ENCODE measurements at places on chromosomes 3 and 15. TPM values are rescaled to one million over a fixed set of nuclear protein-coding genes. Genes with fewer than 3 reads are reported as not detected.

GRCh38 chr15:70541511-70541910 is 221.8 kb downstream of the UACA start:
- no peaks in the 10 kb centered on the region for H3K4me1 ChIP-seq
- H3K27me3 ChIP-seq, result peaks cover 65% of the 10 kb centered on the region
- H3K27ac ChIP-seq, result no peak overlapping the region
- no peak for DNase-seq

- H3K27ac ChIP-seq, result no peak overlapping the region
- DNase-seq, result peak; percentile 77
- H3K4me1 ChIP-seq, result 0 out of 2 replicates have a peak, but pooled peaks cover 1% of the 10 kb centered on the region
- H3K4me3 ChIP-seq, result no peak overlapping the region
- H3K36me3 ChIP-seq, result no peaks in the 10 kb centered on the region
Measured at GRCh38 chr3:160006282-160007163, 17.9 kb downstream of the IL12A start.

- no peaks in the 10 kb centered on the region for H3K36me3 ChIP-seq
- H3K4me1 ChIP-seq, result no peaks in the 10 kb centered on the region
- no peak overlapping the region for H3K4me3 ChIP-seq
- no peak for DNase-seq
- no peaks in the 10 kb centered on the region for H3K27me3 ChIP-seq
Measured at GRCh38 chr3:157871838-157872460, 234.3 kb downstream of the SHOX2 start.

DNA sequence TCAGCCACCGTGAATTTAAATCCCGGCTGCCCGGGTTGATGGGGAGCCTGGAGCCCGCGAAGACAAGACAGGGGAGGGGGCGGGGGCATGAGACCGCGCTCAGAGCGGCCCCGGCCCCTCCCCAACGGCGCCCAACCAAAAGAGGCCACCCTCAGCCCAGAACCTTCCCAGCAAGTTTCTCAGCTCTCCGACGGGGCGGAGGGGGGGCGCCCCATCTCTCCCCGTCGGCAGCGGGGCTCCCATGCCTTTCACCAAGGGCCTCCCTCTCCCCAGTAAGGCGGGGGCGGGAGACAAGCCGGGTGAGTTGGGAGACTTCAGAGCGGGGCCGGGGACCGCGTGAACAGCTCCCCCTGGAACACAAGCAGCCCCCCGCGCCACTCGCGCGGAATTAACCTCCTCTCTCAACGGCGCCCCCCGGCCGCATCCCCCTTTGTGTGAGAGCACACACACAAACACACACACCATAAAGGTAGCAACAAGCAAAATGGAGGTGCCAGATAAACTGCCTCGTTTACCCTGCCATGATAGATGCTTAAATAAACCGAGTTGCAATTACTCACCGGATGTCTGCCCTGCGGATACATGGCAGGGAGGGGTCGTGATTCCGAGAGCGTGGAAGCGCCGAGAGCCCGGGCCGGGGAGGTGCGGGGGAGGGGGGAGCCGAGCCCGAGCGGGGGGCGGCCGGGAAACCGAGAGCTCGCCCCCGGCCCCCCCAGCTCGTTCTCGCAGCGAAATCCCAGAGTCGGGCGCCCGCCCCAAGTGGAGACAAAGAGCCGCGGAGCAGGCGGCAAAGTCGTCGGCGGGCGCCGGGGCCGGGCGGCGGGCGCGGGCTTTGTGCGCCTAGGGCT is 1.3 kb downstream of the TLE3 start:
- peak overlapping the region; percentile 73 for H3K27ac ChIP-seq
- peaks cover 9% of the 10 kb centered on the region for H3K36me3 ChIP-seq
- peak; percentile 56 for DNase-seq
- H3K27me3 ChIP-seq, result no peaks in the 10 kb centered on the region

Gene TIGIT
- not detected for polyA plus RNA-seq

- peak; percentile 43 for DNase-seq
- peak overlapping the region; percentile 82 for H3K4me3 ChIP-seq
- peak overlapping the region; percentile 93 for H3K27ac ChIP-seq
- H3K4me1 ChIP-seq, result peaks cover 5% of the 10 kb centered on the region
- H3K36me3 ChIP-seq, result peaks cover 6% of the 10 kb centered on the region
Measured at GRCh38 chr15:34987609-34988026, 469 bp downstream of the ZNF770 start.

DNA sequence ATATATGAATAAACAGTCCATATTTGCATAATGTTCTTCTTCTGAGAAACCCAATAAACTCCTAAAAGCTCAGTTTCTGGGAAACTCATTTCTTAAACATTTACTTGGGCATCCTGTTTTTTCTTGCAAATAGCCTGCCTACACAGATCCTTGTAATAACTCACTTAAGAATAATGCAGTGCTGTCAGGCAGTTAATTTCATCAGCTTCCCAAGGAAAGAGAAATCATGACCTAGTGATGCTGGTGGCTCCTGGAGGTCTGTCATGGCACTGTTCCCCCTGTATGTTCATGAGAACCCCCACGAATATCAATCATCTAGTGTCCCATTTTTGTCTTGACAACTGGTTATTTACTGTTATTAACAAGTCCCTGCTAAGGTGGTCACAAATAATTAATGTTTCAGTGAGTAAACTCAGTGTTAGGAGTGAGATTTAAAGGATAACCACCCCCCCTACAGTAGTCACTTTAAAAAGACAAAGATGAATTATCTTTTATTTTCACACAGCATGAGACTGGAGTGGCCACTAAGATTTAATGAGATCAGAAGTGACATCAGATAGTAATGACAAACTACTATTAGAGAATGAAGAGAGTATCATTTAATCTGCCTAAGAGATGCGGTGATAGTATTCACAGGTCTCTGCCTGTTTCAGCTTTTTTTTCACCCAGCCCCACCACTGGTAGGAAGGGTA is 279.5 kb upstream of the NECTIN3 start:
- no peak overlapping the region for H3K27ac ChIP-seq
- H3K4me3 ChIP-seq, result no peak overlapping the region
- no peaks in the 10 kb centered on the region for H3K36me3 ChIP-seq

GRCh38 chr3:101042996-101043686 is 49.9 kb upstream of the ABI3BP start:
- H3K27ac ChIP-seq, result no peak overlapping the region
- H3K36me3 ChIP-seq, result no peaks in the 10 kb centered on the region
- DNase-seq, result peak; percentile 76
- H3K27me3 ChIP-seq, result no peaks in the 10 kb centered on the region
- peaks cover 3% of the 10 kb centered on the region for H3K4me1 ChIP-seq
- H3K4me3 ChIP-seq, result no peak overlapping the region

Gene SOX2
- not detected for polyA plus RNA-seq

- peaks cover 2% of the 10 kb centered on the region for H3K4me1 ChIP-seq
- DNase-seq, result peak; percentile 82
- H3K27me3 ChIP-seq, result no peaks in the 10 kb centered on the region
- H3K36me3 ChIP-seq, result no peaks in the 10 kb centered on the region
Measured at GRCh38 chr3:105414841-105415240, 48.1 kb downstream of the ALCAM start.

- no peaks in the 10 kb centered on the region for H3K36me3 ChIP-seq
- H3K27me3 ChIP-seq, result no peaks in the 10 kb centered on the region
- H3K27ac ChIP-seq, result no peak overlapping the region
Measured at GRCh38 chr3:150300852-150301517, 107.1 kb upstream of the TSC22D2 start.

DNA sequence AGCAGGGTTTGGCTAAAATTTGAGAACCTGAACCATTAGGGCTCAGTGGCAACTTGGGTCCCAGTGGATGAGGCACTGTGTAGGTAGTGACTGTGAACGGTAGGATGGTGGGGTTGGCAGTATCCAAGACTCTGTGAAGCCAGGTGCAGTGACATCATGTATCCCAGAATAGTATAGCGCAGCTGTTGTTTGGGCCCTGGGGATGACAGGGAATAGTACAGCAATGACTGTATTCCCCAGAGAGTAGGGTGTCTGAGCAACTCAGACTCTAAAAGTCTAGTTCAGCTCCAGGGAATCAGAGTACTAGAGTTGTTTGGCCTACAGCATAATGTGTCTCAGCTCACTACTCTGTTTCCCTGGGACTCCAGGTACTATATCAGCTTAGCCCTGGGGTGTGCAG is 20.7 kb upstream of the PPP2R3A start:
- H3K27me3 ChIP-seq, result no peaks in the 10 kb centered on the region
- no peak overlapping the region for H3K27ac ChIP-seq
- H3K36me3 ChIP-seq, result no peaks in the 10 kb centered on the region
- no peak overlapping the region for H3K4me3 ChIP-seq
- no peaks in the 10 kb centered on the region for H3K4me1 ChIP-seq

GRCh38 chr3:194080913-194081800 is 54.8 kb upstream of the HES1 start:
- H3K4me3 ChIP-seq, result no peak overlapping the region
- no peaks in the 10 kb centered on the region for H3K36me3 ChIP-seq
- peaks cover 56% of the 10 kb centered on the region for H3K27me3 ChIP-seq
- no peak for DNase-seq
- H3K4me1 ChIP-seq, result no peaks in the 10 kb centered on the region
- no peak overlapping the region for H3K27ac ChIP-seq

Gene SAMMSON
- polyA plus RNA-seq, result not detected

- no peak overlapping the region for H3K4me3 ChIP-seq
- H3K27me3 ChIP-seq, result no peaks in the 10 kb centered on the region
- no peak for DNase-seq
- no peak overlapping the region for H3K27ac ChIP-seq
- H3K4me1 ChIP-seq, result no peaks in the 10 kb centered on the region
- H3K36me3 ChIP-seq, result no peaks in the 10 kb centered on the region
Measured at GRCh38 chr3:146732325-146732724, 127.2 kb upstream of the PLSCR5 start.

GRCh38 chr3:196741249-196741889 is 1.7 kb downstream of the PAK2 start:
- peaks cover 1% of the 10 kb centered on the region for H3K4me1 ChIP-seq
- no peaks in the 10 kb centered on the region for H3K36me3 ChIP-seq
- peak overlapping the region; percentile 26 for H3K27ac ChIP-seq
- H3K4me3 ChIP-seq, result peak overlapping the region; percentile 86

Gene MCF2L2
- polyA plus RNA-seq, result 0.17 TPM

DNA sequence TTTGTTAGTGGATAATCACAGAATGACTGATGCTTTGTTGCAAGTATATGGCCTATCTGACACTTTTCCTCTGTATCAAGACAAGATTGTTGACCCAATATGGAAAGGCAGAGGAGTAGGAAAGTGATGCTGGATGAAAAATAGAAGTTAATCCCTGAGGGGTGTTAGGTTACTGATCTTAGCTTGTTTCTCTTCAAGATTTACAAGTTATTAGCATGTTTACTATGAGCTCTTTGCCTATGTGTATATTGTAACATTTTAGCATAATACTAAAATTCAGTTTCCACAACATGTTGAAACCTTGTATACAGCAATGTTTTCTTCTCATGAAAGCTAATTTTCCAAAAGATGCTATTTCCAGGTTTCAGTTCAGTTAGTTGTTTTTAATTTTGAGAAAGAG is 120.4 kb upstream of the CCNL1 start:
- no peak overlapping the region for H3K4me3 ChIP-seq
- no peaks in the 10 kb centered on the region for H3K4me1 ChIP-seq
- DNase-seq, result no peak

DNA sequence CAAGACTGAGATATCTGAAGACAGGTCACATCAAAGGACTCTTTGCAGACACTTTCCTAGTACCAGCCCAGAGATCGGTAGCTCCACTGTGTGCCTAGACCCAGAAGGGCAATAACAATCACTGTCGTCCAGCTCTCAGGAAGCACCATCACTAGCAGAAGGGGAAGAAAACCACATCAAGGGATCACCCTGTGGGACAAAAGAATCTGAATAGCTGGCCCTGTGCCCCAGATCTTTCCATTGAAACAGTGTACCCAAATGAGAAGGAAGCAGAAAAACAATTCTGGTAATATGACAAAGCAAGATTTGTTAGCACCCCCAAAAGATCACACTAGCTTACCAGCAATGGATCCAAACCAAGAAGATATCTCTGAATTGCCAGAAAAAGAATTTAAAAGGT is 404.4 kb upstream of the NECTIN3 start:
- no peak overlapping the region for H3K27ac ChIP-seq
- no peaks in the 10 kb centered on the region for H3K27me3 ChIP-seq
- H3K4me1 ChIP-seq, result peaks cover 5% of the 10 kb centered on the region
- H3K4me3 ChIP-seq, result no peak overlapping the region
- no peaks in the 10 kb centered on the region for H3K36me3 ChIP-seq
- DNase-seq, result no peak

Gene FEZF2
- not detected for polyA plus RNA-seq

Gene PARL
- 35.3 TPM for polyA plus RNA-seq

Gene C2CD4B
- polyA plus RNA-seq, result not detected

Gene C3orf85
- polyA plus RNA-seq, result not detected

Gene TTLL13
- polyA plus RNA-seq, result 0.10 TPM

- no peaks in the 10 kb centered on the region for H3K27me3 ChIP-seq
- no peak for DNase-seq
- H3K36me3 ChIP-seq, result no peaks in the 10 kb centered on the region
- no peak overlapping the region for H3K27ac ChIP-seq
- H3K4me3 ChIP-seq, result no peak overlapping the region
Measured at GRCh38 chr3:194339840-194340239, 11.3 kb downstream of the CPN2 start.

GRCh38 chr3:12869035-12869621 is 27.8 kb upstream of the RPL32 start:
- no peak overlapping the region for H3K4me3 ChIP-seq
- H3K27me3 ChIP-seq, result peaks cover 26% of the 10 kb centered on the region
- H3K36me3 ChIP-seq, result no peaks in the 10 kb centered on the region
- no peak overlapping the region for H3K27ac ChIP-seq
- H3K4me1 ChIP-seq, result no peaks in the 10 kb centered on the region

Gene GOLGA8T
- polyA plus RNA-seq, result not detected

Gene COL6A5
- not detected for polyA plus RNA-seq

Gene CCR9
- polyA plus RNA-seq, result not detected

- H3K27ac ChIP-seq, result no peak overlapping the region
- H3K4me3 ChIP-seq, result no peak overlapping the region
- peak; percentile 1 for DNase-seq
- H3K36me3 ChIP-seq, result no peaks in the 10 kb centered on the region
Measured at GRCh38 chr3:71846185-71846584, 61.2 kb upstream of the PROK2 start.

DNA sequence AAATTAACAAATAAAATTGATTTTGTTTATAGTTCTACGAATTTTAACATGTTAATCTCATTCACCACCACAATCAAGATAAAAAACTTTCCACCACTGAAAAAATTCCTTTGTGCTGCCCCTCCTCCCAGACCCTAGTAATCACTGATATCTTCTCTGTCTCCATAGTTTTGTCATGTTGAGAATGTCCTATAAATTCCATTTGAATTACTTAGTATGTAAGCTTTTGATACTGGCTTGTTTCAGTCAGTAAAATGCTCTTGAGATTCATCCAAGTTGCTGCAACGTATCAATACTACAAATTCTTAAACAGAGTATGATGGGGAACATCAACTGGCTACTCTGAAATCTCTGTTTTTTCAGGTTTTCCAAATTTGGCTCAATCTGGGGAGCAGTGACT is 129.6 kb downstream of the CTNNB1 start:
- DNase-seq, result peak; percentile 38
- H3K4me1 ChIP-seq, result peaks cover 8% of the 10 kb centered on the region
- no peak overlapping the region for H3K27ac ChIP-seq
- H3K4me3 ChIP-seq, result no peak overlapping the region

DNA sequence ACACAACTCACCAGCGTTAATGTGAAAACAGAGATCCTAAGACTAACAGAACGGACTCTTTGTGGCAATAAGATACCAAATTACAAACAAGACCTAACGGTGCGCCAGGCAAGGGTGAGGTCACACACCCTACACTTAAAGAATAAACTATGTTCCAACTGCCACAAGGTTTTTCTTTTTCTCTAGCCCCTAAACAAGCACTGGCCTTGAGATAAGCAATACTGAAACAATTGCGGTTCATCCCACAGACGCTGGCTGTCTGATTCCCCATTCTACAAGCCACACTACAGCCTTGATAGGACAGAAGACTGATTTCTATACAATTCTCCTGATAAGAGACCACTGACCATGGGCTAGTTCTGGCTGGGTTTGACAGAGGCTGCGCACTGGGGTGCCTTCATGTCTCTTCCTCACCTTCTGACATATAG is 20.5 kb upstream of the LIMD1 start:
- H3K4me3 ChIP-seq, result no peak overlapping the region
- H3K27me3 ChIP-seq, result no peaks in the 10 kb centered on the region
- no peak overlapping the region for H3K27ac ChIP-seq
- no peak for DNase-seq
